ENCODE measurements at places on chromosomes 2 and 18.

DNA sequence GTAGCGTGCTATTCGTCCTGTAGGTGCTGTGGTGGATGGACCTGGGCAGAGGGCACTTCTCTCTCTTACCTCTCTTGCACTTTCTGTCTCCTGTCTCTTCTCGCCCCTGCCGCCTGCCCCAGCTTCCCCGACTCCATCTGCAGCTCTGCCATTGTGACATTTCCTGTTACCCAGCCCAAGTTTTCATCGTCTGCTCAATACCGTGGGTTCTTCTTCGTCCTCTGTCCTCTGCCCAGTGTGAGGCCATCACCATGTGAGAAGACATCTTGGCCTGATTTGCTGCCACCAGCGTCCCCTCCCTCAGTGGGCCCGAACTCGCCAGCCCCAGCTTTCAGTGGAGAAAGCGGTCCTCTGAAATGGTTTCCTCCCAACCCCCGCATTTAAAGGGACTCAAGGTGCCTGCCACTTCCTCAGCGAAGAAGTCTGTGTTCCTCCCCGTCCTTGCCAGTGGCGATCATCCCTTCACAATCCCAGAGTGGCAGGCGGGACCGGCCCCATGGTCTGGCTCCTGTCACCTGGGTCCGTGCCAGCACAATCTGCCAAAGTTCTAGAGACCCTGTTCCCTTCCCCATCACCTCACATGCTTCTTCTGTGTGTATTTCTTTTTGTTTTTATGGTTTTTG is 18.0 kb downstream of the TGOLN2 start:
- DNase-seq = no peak

- no peak for DNase-seq
Measured at GRCh38 chr2:147033044-147033443, 811.8 kb upstream of the ACVR2A start.

DNA sequence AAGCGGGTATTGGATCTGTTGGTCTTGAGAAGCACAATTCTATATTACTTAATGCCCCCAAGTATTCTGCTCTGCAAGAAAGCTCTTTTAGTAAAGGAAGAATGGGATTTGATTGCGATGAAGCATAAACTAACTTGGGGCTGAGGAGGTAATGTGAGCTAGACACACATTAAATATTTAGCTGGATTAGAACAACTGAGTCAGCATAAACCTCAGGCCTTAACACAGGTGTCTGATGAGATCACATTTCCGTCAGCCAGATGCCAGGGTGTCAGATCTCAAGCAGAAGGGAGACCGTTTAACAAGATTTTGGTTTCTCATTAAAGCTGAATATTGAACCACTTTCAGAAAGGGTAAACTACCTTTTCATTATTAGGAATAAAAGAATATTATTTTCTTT is 94.5 kb downstream of the GYPC start:
- DNase-seq = no peak

GRCh38 chr18:39215920-39216319 is 1650.3 kb upstream of the CELF4 start:
- DNase-seq = no peak

DNA sequence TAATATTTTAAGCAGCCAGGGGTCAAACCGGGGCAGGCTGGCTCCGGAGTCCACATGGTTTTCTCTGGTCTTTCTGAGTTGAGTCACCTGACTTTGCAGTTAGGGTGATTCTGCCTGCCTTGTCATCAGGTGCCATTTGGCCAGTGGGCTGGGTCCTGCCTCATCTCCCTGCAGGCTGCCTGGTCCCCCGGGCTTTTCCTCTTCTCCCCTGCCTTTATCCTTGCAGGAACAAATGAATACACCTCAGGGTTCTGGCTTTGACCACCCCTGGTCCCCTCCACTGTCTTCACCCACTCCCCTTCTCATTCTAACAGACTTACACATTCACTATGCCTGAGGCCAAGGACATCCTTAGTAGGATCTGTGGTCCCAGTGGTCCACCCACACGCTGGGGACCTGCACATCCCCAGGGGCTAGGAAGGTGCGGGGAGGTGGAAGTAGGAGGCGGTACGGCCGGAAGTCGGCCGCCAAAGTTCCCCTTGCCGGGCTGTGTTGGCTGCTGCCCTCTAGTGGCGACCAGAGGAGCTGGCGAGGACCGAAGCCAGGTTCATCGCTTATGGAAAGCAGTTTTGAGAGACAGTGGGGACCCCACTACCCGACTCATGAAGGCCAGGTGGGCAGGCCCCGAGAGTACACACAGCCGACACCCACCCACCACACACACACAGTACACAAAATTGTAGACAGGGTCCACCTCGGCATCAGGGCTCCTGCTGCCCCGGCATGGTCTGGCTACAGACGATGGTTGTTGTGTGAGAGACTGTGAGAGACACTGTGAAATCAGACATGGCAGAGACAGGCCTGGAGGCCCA is 6.3 kb upstream of the TEX261 start:
- DNase-seq = no peak

- no peak for DNase-seq
Measured at GRCh38 chr2:86296947-86297346, 40.5 kb downstream of the REEP1 start.
